Naive thymus-derived CD4-positive, alpha-beta T cell (primary cell): ENCODE measurements at places on chromosomes 2 and 18. TPM values are rescaled to one million over a fixed set of nuclear protein-coding genes. Genes with fewer than 3 reads are reported as not detected.

Gene ANKRD62
- total RNA-seq, result not detected

Gene EPC2
- total RNA-seq, result 63.0 TPM

Gene SH3RF3
- total RNA-seq, result 4.8 TPM

Gene SGPP2
- 0.37 TPM for total RNA-seq

Gene TGIF1
- 63.5 TPM for total RNA-seq

Gene RMDN2
- 0.39 and 0.53 TPM in 2 replicates for total RNA-seq

- DNase-seq, result peak; percentile 13
- H3K4me1 ChIP-seq, result no peaks in the 10 kb centered on the region
- no peak overlapping the region for H3K27ac ChIP-seq
- no peaks in the 10 kb centered on the region for H3K27me3 ChIP-seq
- H3K36me3 ChIP-seq, result no peaks in the 10 kb centered on the region
These were observed 32.1 kb downstream of the CLASP1 start for GRCh38 chr2:121617042-121617599.

GRCh38 chr2:174326161-174327020 lies 8.4 kb upstream of the SP9 start:
- H3K4me3 ChIP-seq, result peak overlapping the region; percentile 31
- peaks cover 15% of the 10 kb centered on the region for H3K4me1 ChIP-seq
- no peak overlapping the region for H3K27ac ChIP-seq

DNA sequence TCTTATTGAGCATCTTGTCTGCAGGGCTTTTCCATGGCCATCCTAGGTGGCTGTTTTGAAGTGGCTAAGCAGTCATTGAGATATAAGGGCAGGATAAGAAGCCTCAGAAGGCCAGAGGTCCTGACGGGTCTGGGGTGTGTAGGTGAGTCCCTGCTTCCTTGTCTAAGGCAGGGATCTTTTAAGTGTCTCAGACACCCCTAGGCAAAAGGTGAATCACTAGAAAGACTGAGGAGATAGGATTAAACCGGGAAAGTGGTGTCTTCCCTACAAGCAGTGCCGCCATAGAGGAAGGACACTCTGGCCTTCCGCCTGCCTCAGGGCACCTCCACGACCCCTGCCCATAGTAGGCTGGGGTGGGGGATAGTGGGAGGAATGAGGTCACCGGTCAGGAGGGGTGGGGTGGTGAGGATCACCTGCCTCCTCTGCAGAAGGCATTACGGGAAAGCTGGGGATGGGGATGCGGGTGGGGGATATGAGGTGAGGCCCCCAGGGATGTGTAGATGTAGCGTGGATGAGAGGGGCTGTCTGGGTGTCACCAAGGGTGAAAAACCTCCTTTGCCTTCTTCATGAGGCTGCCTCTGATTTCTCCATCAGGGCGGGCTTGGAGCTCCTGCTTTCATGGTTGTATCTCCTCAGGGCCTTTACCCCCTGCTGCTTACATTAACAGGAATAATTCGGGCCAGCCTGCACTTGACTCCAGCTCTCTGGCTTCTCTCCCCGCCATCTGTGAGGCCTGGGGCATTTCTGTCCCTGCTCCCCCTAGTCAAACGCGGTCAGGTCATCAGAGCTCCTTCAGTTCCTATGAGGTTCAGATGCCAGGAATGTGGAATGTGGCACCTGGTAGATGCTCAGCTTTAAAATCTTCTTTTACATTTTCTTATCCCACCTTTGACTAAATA lies 244.0 kb downstream of the DYSF start:
- H3K4me1 ChIP-seq, result no peaks in the 10 kb centered on the region
- no peak overlapping the region for H3K27ac ChIP-seq
- no peaks in the 10 kb centered on the region for H3K36me3 ChIP-seq
- no peak for DNase-seq

GRCh38 chr2:169767243-169767888 lies 31.3 kb upstream of the SSB start:
- H3K27me3 ChIP-seq, result no peaks in the 10 kb centered on the region
- no peak overlapping the region for H3K27ac ChIP-seq
- DNase-seq, result peak; percentile 55
- H3K4me3 ChIP-seq, result no peak overlapping the region
- H3K36me3 ChIP-seq, result no peaks in the 10 kb centered on the region
- H3K4me1 ChIP-seq, result no peaks in the 10 kb centered on the region

DNA sequence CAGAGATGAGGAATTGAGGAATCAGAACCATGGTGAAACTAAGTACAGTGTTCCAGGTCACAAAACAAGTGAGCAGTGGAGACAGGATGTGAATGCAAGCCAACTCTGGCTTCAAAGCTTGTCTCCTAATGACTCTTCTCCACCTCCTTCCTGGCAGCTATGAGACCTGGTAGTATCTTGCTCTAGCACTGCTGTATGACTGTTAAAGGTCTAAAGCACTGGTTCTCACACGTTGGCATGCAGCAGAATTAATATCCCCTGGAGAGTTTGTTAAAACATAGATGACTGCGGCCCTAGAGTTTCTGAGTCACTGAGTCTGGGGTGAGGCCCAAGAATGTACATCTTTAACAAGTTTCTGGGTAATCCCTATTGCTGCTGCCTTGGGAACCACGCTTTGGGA lies 63.3 kb downstream of the SUCLG1 start:
- no peak overlapping the region for H3K27ac ChIP-seq
- no peaks in the 10 kb centered on the region for H3K4me1 ChIP-seq
- no peak for DNase-seq
- H3K36me3 ChIP-seq, result no peaks in the 10 kb centered on the region
- H3K4me3 ChIP-seq, result no peak overlapping the region
- peaks cover 6% of the 10 kb centered on the region for H3K27me3 ChIP-seq
